ENCODE measurements at places on chromosomes 16 and 17.

- no peak for DNase-seq
Observed at GRCh38 chr17:38705523-38705802, 390 bp downstream of the MLLT6 start.

DNA sequence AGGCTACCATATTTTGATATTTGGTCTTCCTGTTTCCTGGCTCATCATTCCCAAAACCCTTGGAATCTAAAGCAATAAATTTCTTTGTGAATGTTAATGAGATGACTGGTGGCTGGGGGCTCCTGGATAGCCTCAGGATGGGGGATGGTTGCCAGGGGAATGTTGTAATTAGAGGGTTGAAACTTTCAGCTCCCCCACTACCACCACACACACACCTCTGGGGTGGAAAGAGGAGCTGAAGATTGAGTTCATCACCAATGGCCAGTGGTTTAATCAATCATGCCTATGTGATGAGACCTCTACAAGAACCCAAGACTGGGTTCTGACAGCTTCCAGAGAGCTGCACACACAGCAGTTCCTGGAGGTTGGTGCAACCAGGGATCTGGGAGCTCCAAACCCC, 59.1 kb downstream of the HS3ST3A1 start:
- no peak for DNase-seq

- no peak for DNase-seq
Observed at GRCh38 chr16:78882751-78883150, 717.8 kb downstream of the MAF start.

DNA sequence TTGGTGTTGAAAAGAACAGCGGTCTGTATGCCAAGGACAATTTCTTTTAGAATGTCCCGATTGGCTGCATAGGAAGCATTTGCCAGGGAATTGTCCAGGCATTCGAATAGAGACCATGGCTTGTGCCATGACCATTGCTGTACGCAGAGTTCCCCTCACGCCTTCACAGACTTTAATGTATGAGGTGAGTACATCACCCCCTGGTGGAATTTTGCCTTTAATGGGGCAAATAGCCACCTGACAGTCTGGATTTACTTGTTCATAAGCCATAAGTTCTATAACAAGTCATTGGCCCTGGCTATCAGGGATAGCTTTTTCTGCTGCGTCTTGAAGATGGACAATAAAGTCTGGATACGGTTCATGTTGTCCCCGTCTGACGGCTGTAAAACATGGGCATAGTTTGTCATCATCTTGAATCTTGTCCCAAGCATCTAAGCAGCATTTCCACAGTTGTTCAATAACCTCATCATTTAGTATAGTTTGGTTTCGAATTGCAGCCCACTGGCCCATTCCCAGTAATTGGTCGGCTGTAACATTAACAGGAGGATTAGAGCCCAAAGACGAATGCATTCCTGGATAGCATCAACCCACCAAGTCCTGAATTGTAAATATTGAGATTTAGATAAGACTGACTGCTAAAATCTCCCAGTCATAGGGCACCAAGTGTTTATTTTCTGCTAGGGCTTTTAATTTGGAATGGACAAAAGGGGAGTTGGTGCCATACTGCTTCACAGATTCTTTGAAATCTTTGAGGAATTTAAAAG, 67.7 kb upstream of the ARL4D start:
- DNase-seq: no peak

GRCh38 chr16:78242239-78242630, 142.8 kb downstream of the WWOX start:
- DNase-seq: no peak

DNA sequence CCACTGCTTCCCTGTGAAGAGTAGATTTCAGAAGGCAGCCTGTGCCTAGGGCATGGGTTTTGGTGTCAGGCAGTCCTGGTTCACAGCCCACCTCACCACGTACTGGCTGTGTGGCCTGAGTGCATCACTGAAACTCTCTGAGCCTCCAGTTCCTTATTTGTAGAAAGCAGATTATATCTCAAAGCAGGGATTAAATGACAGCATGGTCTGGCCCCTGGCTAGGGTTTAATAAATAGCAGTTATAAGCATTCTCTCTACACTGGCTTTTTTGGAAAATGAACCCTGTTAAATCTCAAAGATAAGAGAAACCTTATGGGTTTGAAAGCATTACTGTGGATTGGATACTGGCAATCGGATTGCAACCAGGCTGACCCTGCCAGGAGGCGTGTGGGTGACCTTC, 2.9 kb upstream of the MT1M start:
- DNase-seq: no peak

DNA sequence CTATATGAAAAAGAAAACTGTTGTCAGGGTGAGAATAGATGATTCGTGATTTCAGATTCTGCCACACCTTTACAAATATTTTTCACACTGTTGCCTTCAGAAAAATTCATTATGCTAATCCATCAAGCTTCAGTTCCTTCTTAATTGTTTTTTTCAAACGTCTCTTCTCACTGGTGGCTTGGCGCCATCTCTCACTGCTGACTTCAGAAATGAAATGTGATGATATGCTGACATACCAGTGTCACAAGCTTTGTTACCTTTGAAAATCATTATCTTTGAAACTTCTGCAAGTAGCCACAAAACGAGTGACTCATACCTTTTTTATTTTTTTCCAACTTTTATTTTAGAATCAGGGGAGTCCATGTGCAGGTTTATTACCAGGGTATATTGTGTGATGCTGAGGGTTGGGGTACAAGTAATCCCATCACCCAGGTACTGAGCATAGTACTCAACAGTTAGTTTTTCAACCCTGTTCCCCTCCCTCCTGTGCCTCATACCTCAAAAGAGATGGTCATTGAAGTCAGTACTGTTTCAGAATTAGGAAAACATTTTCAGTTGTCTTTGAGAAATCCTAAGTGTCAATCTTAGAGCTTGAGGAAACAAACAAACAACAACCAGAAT, 14.0 kb upstream of the KRT222 start:
- no peak for DNase-seq

- DNase-seq: no peak
Observed at GRCh38 chr17:55159251-55159650, 105.5 kb upstream of the HLF start.

DNA sequence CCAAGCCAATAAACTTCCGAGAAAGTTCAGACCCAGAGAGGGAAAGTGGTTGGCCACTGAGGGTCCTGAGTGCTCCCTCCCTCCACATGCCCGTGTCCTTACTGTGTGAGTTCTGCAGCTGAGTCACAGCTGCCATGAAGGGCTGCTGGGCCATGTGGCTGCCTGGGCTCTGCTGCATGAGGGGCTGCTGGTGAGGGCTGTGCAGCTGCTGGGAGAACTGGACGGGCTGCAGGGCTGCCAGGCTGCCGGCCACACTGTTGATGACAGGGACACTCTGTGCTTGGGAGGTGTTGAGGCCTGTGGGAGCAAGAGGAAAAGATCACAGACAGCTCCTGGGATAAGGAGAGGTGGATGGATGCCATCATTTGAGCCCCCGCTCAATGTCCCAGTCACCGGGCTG, 44.0 kb downstream of the HNF1B start:
- no peak for DNase-seq

DNA sequence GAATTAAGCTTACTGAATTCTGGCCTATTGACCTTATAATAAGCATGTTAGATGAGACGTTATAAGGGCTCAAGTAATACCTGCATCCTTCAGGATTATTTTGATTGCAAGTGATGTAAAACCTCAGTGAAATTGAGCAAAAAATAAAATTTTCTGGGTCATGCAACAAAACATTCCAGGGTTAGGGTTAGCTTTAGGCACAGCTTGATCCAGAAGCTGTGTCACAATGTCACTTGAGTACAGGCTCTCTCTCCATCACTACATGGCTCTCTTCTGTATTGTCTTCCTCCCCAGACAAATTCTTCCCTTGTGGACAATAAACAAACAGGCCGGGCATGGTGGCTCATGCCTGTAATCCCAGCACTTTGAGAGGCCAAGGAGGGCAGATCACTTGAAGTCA, 3.6 kb upstream of the NUP93 start:
- no peak for DNase-seq

- DNase-seq: no peak
Observed at GRCh38 chr17:1557355-1558095, 5.1 kb downstream of the PITPNA start.

- DNase-seq: no peak
Observed at GRCh38 chr16:81551151-81551808, 106.7 kb downstream of the CMIP start.

GRCh38 chr17:7587420-7588151, 2.3 kb downstream of the SOX15 start:
- DNase-seq: no peak

GRCh38 chr17:77429969-77430752, 289.4 kb downstream of the SEC14L1 start:
- DNase-seq: peak; percentile 90

DNA sequence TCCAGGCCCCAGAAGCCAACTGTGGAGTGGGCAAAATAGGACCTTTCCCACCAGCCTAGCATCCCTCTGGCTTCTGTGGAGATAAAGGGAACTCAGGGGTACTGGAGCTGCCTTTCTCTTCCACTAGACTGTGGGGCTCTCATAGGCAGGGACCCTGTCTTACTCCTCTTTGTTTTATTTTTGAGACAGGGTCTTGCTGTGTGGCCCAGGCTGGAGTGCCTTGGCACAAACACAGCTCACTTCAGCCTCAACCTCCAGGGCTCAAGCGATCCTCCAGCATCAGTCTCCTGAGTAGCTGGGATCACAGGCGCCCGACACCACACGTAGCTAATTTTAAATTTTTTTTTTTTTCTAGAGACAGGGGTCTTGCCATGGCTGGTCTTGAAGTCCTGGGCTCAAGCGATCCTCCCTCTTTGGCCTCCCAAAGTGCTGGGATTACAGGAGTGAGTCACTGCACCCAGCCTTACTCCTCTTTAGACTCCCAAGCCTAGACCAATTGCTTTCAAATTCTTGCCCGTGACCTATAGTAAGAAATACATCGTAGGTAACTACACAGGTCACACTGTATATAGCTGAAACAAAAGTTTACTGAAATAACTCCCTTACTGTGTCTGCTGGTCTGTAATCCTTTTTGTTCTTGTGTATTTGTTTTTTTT, 2.6 kb downstream of the RAI1 start:
- no peak for DNase-seq

- no peak for DNase-seq
Observed at GRCh38 chr17:59347975-59348391, 16.5 kb downstream of the YPEL2 start.

- no peak for DNase-seq
Observed at GRCh38 chr17:12727076-12727760, 61.5 kb downstream of the MYOCD start.
